Bronchus fibroblast of lung (primary cell): ENCODE measurements at places on chromosomes 13 and 19. TPM values are rescaled to one million over a fixed set of nuclear protein-coding genes. Genes with fewer than 3 reads are reported as not detected.

IL27RA gene
- total RNA-seq = 2.2 and 3.2 TPM in 2 replicates

CLEC4M gene
- total RNA-seq = not detected in 2 replicates

SPIB gene
- total RNA-seq = not detected in 2 replicates

MIR17HG gene
- total RNA-seq = 1.6 and 4.2 TPM in 2 replicates

CEACAM4 gene
- not detected in 2 replicates for total RNA-seq

UCHL3 gene
- 48.9 and 49.8 TPM in 2 replicates for total RNA-seq

CYP4F2 gene
- total RNA-seq = not detected in 2 replicates

MEGF8 gene
- 18.4 and 19.7 TPM in 2 replicates for total RNA-seq

CEACAM7 gene
- total RNA-seq = not detected in 2 replicates

DNM2 gene
- total RNA-seq = 67.2 and 70.8 TPM in 2 replicates

NBEA gene
- 0.84 and 0.89 TPM in 2 replicates for total RNA-seq

KCNJ14 gene
- 0.15 and 0.50 TPM in 2 replicates for total RNA-seq

CRLF1 gene
- total RNA-seq = 0.74 and 1.3 TPM in 2 replicates

CYP2A7 gene
- not detected in 2 replicates for total RNA-seq

ZIC2 gene
- total RNA-seq = not detected in 2 replicates

ARHGAP33 gene
- 6.5 and 14.1 TPM in 2 replicates for total RNA-seq

CBY2 gene
- total RNA-seq = not detected in 2 replicates

ADGRE3 gene
- not detected in 2 replicates for total RNA-seq

CD79A gene
- total RNA-seq = under 0.01 and 0.45 TPM in 2 replicates

PPM1N gene
- total RNA-seq = 0.84 and 0.89 TPM in 2 replicates

DDA1 gene
- total RNA-seq = 30.3 and 41.0 TPM in 2 replicates

PGLYRP1 gene
- not detected in 2 replicates for total RNA-seq
